ENCODE measurements at places on chromosomes 7 and 10. TPM values are rescaled to one million over a fixed set of nuclear protein-coding genes. Genes with fewer than 3 reads are reported as not detected.

Gene HELLS
- total RNA-seq = 3.3 TPM

Gene CADPS2
- 46.1 TPM for total RNA-seq

Gene KLF14
- total RNA-seq = not detected

Gene AGAP5
- total RNA-seq = 9.8 TPM

Gene SEMA4G
- total RNA-seq = 6.7 TPM

GRCh38 chr7:129906700-129907099 lies 46.1 kb downstream of the UBE2H start:
- no peak for DNase-seq

DNA sequence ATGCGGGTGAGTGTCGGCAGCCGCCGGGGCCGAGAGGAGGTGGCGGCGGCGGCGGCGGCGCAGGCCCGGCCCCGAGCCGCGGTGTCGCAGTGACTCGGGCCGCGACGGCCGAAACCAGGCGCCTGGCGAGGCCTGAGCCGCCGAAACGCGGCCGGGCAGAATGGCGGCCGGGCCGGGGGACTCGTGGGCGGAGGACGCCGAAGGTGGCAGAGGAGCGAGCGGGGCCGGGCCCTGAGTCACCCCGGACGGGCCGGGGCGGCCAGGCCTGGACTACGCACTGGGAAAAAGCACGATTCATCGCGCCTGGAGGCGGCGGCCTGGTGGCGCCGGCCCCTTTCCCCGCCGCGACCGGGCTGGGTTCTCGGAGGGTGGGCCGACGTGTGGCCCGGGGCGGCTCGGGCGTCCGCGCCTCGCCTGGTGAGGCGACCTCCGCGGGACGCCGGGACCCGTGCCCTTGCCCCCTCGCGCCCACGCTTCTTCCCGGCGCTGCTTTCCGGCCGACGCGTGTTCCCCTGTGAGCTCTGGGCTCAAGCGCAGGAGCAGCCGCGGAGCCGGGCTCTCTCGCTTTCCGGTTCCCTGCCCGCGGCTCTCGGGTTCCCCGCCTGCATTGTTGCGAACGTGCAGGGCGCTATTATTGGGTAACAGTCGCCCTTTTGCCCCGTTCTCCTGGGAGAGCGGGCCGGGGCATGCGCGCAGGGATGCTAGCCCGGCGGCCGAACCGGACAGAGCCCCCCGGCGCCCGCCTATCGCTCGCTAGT lies 500 bp downstream of the CUL1 start:
- peak; percentile 86 for DNase-seq

DNA sequence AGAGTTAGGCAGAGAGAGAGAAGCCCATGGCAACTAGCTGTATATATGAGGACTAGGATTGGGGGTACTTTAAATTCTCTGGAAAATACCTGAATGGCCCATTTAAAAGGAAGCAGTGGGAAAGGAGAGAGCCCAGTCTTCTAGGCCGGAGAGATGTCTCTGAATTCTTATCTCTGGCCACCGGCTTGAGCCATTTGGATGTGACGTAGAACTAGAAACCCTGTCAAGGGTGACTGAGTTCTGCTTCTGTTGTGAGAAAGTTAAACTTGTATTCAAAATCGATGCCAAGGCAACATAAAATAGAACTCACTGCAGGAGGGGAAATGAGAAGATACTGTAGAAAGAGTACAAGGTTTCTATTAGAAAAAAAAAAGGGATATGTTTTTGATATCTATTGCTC lies 6.3 kb upstream of the GSTK1 start:
- DNase-seq = no peak

GRCh38 chr10:127410030-127410429 lies 139.1 kb upstream of the NPS start:
- no peak for DNase-seq

DNA sequence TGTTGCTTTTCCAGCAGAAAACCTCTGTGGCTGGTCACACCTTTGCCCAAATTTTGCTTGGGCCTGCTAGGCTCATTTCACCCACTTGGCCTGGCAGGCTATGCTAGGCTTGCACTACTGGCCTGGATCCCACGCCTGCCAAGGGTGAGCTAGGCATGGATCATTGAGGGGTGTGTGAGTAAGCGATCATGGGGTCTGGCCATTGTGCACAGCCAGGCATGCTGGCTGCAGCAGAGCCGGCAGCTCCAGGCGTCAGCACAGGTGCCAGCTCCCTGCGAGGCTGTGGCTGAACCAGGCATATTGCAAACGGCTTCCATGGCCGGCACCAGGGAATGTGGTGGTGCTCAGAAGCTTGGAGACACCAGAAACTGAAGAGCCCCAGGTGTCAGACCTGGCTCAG lies 19.2 kb downstream of the CFAP70 start:
- no peak for DNase-seq

DNA sequence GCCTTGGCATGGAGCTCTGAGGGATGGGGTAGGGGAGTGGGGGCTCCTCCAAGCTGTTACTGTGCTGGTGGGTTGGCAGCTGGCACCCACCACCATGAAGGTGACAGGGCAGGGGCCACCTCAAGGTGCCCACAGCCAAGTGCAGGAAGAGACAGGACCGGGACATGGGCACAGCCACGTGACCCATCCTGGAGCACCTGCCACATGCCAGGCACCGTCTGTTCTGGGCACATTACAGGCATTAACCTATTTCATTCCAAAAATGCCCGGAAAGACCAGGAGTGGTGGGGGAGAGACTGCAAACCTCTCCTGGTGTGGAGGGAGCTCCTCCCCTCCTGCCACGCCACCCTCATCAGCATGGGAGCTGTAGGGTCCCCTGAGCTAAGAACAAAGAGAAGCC lies 56.7 kb downstream of the CAMK2B start:
- DNase-seq = no peak

- no peak for DNase-seq
These were observed 224.5 kb upstream of the SP8 start for GRCh38 chr7:21011153-21011552.
